ENCODE measurements at places on chromosomes 7 and 10.

GRCh38 chr7:5388273-5388901, 35.2 kb downstream of the TNRC18 start:
- H3K27ac ChIP-seq, result no peak overlapping the region
- no peak for DNase-seq
- H3K27me3 ChIP-seq, result no peaks in the 10 kb centered on the region
- no peak overlapping the region for H3K4me3 ChIP-seq
- H3K36me3 ChIP-seq, result peaks cover 46% of the 10 kb centered on the region

DNA sequence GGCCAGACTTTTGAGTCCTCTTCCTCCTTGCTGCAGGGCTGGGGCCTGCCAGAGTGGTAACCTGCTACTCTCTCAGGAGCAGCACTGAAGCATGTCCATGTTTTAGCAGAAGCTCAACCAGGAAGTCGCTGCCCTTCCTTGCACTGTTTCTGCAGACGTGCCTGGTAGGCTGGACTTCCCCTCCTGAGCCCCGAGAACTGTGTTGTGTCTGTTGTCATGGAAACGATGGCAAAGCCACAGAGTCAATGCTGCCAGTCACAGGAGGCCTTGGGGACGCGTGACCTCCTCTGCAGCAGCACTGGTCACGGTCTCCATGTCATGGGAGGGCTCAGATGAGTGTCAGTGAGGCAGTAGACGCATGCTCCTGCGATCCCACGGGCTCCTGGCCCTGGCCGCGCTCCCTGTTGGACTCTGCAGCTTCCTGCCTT, 145.5 kb downstream of the FANK1 start:
- no peaks in the 10 kb centered on the region for H3K4me1 ChIP-seq
- no peaks in the 10 kb centered on the region for H3K27me3 ChIP-seq
- H3K4me3 ChIP-seq, result no peak overlapping the region
- H3K36me3 ChIP-seq, result no peaks in the 10 kb centered on the region

GRCh38 chr7:80900583-80901576, 18.0 kb downstream of the SEMA3C start:
- no peaks in the 10 kb centered on the region for H3K36me3 ChIP-seq
- no peak for DNase-seq
- H3K27me3 ChIP-seq, result no peaks in the 10 kb centered on the region
- H3K4me1 ChIP-seq, result no peaks in the 10 kb centered on the region
- no peak overlapping the region for H3K4me3 ChIP-seq

DNA sequence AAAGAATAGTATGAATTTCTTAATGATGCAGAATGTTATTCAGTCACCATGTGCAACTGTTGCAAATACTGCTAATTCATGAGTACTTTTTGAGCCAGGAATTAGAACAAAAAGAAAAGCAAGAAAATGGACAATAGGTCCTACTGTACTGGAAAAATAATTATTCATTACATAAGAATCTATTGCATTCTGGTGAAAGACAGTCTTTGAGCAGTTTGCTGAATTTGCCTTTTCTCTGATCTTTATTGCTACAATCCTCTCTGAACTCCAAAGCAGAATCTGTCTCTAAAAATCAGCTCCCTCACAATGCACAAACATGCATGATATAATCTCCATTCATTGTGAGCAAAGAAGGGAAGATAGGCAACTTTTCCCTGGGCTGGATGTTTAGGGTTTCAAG, 12.8 kb downstream of the IFIT2 start:
- no peaks in the 10 kb centered on the region for H3K36me3 ChIP-seq
- no peak overlapping the region for H3K27ac ChIP-seq
- DNase-seq, result no peak
- H3K27me3 ChIP-seq, result no peaks in the 10 kb centered on the region
- H3K4me1 ChIP-seq, result no peaks in the 10 kb centered on the region

GRCh38 chr10:14606633-14607032, 168.1 kb downstream of the FAM107B start:
- H3K27ac ChIP-seq, result no peak overlapping the region
- no peak for DNase-seq
- peaks cover 28% of the 10 kb centered on the region for H3K4me1 ChIP-seq
- no peaks in the 10 kb centered on the region for H3K36me3 ChIP-seq
- no peak overlapping the region for H3K4me3 ChIP-seq
- no peaks in the 10 kb centered on the region for H3K27me3 ChIP-seq

DNA sequence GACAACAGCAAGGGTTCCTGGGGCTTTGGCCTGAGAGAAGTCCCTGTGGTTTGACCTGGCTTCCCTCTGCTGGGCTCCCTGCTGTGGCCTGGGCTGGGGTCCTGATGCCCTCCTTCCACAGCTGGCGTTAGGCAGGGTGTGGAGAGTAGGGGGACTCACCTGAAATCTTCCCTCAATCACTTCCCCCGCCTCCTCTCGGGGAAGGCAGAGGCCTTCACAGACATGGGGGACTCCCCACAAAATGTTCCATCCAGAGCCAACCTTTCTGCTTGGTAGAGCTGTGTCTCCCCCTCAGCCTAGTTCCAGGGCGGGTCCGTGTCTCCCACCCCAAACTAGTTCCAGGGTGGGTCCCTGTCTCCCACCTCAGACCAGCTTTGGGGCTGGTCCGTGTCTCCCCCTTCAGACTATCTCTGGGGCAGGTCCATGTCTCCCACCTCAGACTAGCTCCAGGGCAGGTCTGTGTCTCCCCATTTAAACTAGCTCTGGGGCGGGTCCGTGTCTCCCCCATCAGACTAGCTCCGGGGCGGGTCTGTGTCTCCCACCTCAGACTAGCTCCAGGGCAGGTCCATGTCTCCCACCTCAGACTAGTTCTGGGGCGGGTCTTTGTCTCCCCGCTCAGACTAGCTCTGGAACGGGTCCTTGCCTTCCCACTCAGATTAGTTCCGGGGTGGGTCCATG, 2.2 kb downstream of the PVRIG start:
- H3K27ac ChIP-seq, result no peak overlapping the region
- H3K4me1 ChIP-seq, result no peaks in the 10 kb centered on the region
- no peak overlapping the region for H3K4me3 ChIP-seq
- H3K36me3 ChIP-seq, result no peaks in the 10 kb centered on the region
- no peaks in the 10 kb centered on the region for H3K27me3 ChIP-seq
- no peak for DNase-seq

DNA sequence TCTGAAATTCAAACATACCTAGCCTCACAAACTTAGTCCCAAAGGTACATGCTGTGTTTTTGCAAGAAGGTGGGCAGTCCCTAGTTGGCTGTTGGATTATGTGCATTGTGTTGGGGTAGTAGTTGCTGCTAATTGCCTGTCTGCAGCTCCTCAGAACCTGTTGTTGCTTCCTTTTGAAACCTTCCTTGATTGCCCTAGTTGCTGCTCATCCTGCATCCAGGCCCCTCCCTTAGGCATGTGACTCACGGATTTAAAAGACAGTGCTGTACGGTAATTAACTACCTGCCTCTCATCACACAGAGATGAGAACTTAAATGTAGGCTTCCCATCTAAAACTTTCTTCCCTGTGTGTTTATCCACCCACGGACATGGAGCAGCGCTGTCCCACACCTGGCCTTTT, 67.7 kb downstream of the BMPR1A start:
- H3K27ac ChIP-seq, result no peak overlapping the region
- H3K4me3 ChIP-seq, result no peak overlapping the region
- H3K36me3 ChIP-seq, result no peaks in the 10 kb centered on the region
- peaks cover 38% of the 10 kb centered on the region for H3K4me1 ChIP-seq
- no peaks in the 10 kb centered on the region for H3K27me3 ChIP-seq

Data from right atrium auricular region (tissue), 2 donors.